LHCN-M2 (cell line): ENCODE measurements at places on chromosomes 11 and 22. TPM values are rescaled to one million over a fixed set of nuclear protein-coding genes. Genes with fewer than 3 reads are reported as not detected.

Gene SLC22A25
- not detected in 2 replicates for total RNA-seq

DNA sequence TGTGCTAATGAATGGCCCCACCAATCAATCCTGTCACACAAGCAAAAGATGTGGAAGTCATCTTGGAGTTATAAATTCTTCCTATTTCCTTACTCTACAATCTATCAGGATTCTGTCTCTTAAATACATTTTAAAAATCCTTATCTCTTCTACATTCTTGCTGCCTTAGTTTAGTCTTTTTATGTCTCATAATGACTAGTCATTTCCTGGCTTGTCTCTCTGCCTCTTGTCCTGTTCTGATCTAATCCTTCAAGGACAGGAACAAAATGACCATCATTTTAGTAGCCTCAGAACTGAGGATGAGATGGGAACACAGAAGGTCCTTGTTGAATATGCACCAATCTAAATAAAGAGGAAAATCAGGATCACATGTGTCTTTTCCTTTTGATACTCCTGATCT is 56.6 kb upstream of the LIN7C start:
- DNase-seq: peak; percentile 26

Gene USH1C
- total RNA-seq: not detected in 2 replicates

DNA sequence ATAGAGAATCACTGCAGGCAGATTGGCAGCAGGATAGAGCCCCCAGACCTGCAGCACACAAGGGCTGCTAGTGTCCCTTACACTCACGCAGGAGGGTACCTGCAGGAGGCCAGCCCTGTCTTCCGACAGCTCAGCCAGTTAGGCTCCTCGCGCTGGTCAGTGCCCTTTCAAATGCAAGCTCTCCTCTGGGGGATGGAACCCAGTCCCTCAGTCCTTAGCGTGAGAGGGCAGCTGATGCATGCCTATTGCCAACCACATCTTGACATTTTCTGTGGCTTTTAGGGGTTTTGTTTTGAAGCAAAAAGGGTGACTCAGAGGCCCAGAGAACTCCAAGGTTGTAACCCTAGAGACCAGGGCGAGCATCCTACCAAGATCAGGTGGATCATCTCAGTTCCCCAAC is 40.0 kb downstream of the WNT11 start:
- DNase-seq: peak; percentile 73

DNA sequence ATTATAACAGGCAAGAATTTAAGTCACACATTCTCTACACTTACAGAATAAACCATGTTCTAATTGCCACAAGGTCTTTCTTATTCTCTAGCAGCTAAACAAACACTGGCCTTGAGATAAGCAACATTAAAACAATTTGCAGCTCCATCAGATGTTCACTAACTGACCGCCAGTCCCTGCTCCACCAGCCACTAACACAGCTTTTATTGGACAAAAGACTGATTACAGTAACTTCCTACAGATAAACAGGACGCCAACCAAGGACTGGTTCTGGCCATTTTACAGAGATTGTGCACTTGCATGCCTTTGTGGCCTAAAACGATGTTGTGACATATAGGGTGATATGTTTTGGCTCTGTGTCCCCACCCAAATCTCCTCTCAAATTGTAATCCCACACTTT is 388.9 kb upstream of the LRRC4C start:
- no peak for DNase-seq
